Head of caudate nucleus (tissue), 42 donors: ENCODE measurements at places on chromosomes 11 and 22.
A peak's percentile ranks its signal among the peaks of the same experiment; 100 is the strongest.

GRCh38 chr11:32391956-32392553 is 43.3 kb downstream of the WT1 start:
- DNase-seq = no peak

DNA sequence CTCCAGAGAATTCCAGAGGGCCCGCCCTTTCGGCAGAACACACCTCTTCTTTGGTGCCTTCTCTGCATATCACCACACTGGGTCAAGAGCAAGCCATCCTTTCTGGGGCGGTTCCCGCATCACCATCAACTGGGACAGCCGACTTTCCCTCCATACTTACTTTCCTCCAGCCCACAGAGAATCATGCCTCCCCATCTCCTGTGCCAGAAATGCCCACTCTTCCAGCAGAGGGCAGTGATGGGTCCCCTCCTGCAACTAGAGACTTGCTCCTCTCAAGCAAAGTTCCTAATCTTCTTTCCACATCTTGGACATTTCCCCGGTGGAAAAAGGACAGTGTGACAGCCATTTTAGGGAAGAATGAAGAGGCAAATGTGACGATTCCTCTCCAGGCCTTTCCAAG is 157.7 kb downstream of the C11orf91 start:
- DNase-seq = peak; percentile 48

DNA sequence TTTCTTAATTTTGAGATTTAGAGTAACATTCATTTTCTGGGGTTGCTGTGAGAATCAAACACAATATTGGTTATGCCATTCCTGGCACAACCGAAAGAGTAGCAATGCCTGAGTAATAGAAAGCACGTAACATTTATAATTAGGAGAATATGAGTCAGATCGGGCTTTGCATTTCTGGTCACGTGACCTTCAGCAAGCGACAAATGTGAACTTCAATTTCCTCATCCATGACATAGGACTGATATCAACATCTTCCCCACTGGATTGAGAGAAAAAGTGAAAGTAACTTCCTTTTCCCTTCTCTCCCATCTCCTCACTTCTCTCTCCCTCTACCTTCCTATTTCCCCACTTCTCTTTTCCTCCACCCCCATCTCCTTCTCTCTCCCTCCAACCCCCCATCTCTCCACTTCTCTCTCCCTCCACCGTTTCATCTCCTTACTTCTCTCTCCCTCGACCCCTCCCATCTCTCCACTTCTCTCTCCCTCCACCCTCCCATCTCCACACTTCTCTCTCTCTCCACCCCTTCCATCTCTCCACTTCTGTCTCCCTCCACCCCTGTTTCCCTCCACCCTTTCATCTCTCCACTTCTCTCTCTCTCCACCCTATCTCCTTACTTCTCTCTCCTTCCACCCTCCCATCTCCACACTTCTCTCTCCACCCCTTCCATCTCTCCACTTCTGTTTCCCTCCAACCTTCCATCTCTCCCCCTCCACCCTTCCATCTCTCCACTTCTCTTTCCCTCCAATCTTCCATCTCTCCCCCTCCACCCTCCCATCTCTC is 33.5 kb upstream of the CAT start:
- DNase-seq = no peak

GRCh38 chr11:121808096-121808495 is 307.9 kb downstream of the BLID start:
- DNase-seq = no peak

- no peak for DNase-seq
These were observed 23.0 kb downstream of the ANKK1 start for GRCh38 chr11:113410414-113411135.

DNA sequence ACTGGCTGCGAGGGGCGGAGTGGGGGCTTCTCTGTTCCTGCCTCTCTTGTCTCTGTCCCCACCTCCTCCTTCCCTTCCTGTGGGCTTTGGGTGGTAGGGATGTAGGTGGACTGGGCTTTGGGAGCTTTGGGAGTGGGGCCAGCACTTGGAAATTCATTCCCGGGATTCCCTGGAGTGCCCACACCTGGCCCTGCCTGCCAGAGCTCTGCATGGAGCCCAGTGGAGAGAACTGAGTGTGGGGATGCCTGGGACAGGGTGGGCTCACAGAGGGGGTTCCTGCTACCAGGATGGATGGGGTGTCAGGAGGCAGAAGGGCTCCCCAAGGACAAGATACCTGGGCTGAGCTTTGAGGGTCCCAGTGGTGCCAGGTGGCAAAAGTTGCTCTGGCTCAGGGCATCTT is 22.3 kb downstream of the CSF2RB start:
- no peak for DNase-seq

DNA sequence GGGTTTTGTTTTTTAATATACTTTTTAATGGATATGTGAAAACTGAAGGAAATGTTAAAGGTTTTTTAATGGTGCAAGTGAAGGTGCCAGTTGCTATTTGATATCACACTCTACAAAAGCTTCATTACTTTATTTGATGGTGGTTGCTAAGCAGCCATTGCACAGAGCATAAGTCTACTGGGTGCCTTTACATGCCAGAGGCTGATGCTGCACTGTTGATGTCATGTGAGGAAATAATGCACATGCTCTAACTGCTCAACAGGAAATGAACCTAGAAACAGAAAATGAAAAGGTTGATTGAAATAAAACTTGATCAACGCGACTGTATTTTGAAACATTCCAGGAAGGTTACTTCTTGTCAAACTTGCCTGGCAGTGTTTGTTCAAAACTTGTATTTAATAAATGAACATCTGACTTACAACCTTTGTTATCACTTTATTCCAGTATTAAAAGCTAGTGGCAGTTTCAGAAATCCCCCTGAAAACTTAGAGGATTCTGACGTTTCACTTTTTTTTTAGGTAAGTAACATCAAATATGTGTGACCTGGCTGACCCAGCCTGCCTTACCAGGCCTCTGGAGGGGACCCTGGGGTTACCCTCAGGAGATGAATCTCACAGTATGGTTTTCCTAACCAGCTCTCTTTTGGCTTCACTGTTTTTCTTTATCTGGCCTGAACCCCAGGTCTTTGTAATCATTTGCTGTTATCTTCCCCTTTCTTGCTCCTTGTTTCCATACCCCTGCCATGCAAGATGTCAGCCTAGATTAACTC is 2.4 kb upstream of the ATP5MG start:
- DNase-seq = no peak

DNA sequence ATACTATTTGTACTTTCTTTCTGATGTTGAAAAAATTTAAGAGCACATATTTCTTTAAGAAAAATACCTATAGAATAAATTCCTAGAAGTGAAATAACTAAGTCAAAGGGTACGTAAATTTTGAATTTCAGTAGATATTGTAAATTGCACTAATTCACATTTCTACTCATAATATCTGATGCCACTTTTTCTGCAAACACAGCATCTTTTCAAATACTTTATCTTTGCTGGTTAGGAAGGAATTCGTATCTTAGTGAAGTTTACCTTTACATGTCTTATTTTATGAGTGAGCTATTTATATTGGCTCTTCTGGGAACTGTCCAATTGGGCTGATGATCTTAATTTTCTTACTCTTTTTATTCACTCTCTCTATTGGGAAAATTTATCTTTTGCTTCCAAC is 148.2 kb downstream of the DDX10 start:
- no peak for DNase-seq

- no peak for DNase-seq
These were observed 9.7 kb upstream of the CCKBR start for GRCh38 chr11:6249770-6250555.

GRCh38 chr11:17405232-17406005 is 17.0 kb upstream of the KCNJ11 start:
- peak; percentile 47 for DNase-seq

- no peak for DNase-seq
These were observed 9.4 kb downstream of the ADAMTS15 start for GRCh38 chr11:130457623-130458409.

GRCh38 chr11:73140213-73141030 is 1.7 kb downstream of the FCHSD2 start:
- DNase-seq = peak; percentile 42

- DNase-seq = no peak
These were observed 22.6 kb upstream of the HIPK3 start for GRCh38 chr11:33234397-33235190.

DNA sequence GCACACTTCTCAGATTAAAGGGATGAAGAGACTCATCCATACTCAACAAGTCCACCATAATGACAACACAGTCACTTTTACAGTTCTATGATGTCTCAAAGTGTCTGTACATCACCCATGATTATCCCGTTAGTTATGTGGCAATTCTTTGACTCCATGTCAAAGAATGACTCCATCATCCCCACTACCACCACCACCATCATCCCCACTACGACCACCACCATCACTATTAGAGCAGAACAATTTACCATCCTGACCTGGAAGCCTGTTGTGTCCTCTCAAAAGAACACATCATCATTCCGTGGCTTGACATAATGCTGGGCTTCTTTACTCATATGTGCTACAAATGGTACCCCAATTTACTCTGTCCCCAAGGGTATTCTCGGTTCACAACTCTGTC is 13.7 kb downstream of the PRR5L start:
- DNase-seq = no peak

DNA sequence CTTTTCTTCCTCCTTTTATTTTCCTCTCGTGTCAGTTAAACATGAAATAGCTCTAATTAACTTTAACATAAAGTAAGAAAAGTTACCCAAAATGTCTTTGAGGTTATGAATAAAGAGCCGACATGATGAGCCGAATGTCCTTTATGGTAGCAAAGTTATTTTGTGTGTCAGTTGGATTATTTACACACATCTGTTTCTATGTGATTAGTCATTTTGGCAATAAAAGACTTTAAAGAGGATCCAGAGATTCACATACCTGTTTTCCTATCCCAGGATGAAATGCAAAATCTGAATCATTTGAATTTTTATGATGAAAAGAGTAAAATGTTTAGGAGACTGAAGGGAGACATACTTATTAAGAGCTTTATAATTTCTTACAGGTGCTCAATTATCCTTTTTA is 34.0 kb upstream of the TECTA start:
- DNase-seq = no peak

DNA sequence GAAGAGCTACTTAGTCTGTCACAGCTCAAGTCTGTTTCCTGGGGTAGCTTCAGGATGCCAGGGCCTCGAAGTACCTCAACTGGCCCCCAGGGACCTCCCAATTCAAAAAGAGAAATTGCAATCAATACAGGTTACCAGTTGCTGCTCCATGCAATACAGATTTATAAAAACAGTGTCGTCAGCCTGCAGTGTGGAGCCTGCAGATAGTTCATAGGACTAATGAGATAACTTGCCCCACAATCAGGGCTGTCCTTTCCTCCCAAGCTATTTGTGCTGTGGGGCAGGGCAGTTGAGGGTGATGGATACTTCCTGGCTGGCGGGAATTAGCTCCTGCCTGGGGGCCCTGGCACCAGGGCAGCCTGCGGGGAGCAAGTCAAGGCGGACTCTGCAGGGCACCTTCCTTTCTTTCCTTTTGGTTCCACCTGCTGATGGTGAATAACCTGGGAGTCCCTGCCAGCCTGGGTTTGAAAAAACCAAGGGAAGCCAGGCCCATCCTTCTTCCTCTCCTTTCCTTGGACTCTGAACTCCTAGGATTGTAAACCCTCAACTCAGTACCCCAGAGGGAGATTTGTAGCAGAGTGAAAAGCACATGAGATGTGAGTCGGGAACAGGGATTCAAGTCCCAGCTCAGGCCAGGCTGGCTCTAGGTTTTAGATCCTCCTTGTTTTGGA is 216.6 kb downstream of the CEP164 start:
- no peak for DNase-seq

DNA sequence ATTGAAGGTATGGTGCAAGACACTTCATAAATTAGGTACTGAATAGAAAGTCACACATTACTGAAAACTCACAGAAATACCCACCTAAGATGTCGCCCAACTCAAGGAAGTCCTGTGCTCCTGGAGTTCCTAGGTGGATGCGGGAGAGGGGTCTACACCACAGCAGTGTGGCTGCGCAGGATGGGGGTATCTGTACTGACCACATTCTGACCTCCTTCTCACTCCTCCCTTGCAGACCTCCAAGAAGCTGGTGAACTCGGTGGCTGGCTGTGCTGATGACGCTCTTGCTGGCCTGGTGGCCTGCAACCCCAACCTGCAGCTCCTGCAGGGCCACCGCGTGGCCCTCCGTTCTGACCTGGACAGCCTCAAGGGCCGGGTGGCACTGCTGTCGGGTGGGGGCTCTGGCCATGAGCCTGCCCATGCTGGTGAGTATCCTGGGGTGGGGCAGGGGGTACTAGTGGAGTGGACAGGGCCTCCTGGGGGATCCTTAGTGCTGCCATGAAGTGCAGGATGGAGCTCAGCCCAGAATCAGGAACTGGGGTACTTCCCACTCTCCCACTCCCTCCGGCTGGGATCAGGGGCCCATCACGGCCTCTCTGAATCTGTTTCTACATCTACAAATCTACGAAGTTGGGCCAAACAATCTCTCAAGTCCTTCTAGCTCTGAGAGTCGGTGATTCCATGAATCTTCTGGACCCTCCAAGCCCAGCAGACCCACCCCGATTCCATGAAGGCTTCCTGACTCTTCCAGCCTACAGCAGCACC is 4.9 kb downstream of the TKFC start:
- DNase-seq = no peak
